MM.1S (cell line): ENCODE measurements at places on chromosomes 7 and 10.

- DNase-seq: no peak
Measured at GRCh38 chr10:95382596-95382995, 91.8 kb upstream of the PDLIM1 start.

GRCh38 chr7:129492391-129492790 is 9.9 kb upstream of the SMKR1 start:
- DNase-seq: peak; percentile 5

GRCh38 chr10:6072215-6072934 is 10.2 kb upstream of the IL2RA start:
- no peak for DNase-seq

GRCh38 chr7:56219017-56219416 is 102.8 kb upstream of the NUPR2 start:
- no peak for DNase-seq
